ENCODE measurements at places on chromosomes 5 and 9. TPM values are rescaled to one million over a fixed set of nuclear protein-coding genes. Genes with fewer than 3 reads are reported as not detected.

LOX gene
- 5.9 TPM for total RNA-seq

TTC16 gene
- total RNA-seq: not detected

AQP7 gene
- not detected for total RNA-seq

DMXL1 gene
- 116 TPM for total RNA-seq

CATSPER3 gene
- total RNA-seq: not detected

IFNB1 gene
- total RNA-seq: not detected

PDE6A gene
- not detected for total RNA-seq

GABBR2 gene
- 47.2 TPM for total RNA-seq

OLFM1 gene
- 75.5 TPM for total RNA-seq

SLC34A3 gene
- total RNA-seq: not detected

PLPP7 gene
- total RNA-seq: 5.2 TPM

DMRTA1 gene
- 0.25 TPM for total RNA-seq

TTC39B gene
- 5.4 TPM for total RNA-seq

NDUFS4 gene
- total RNA-seq: 67.1 TPM

SPATA31A3 gene
- not detected for total RNA-seq

CDC25C gene
- total RNA-seq: 0.98 TPM

EQTN gene
- total RNA-seq: 1.2 TPM

ARHGEF37 gene
- 0.49 TPM for total RNA-seq

ACTBL2 gene
- not detected for total RNA-seq

IFNA21 gene
- total RNA-seq: not detected

CMYA5 gene
- total RNA-seq: 0.74 TPM

ADAMTS16 gene
- 1.5 TPM for total RNA-seq

ELAVL2 gene
- 196 TPM for total RNA-seq

Data from temporal lobe (tissue), 4 donors.